ENCODE measurements at places on chromosomes 4 and X.

DNA sequence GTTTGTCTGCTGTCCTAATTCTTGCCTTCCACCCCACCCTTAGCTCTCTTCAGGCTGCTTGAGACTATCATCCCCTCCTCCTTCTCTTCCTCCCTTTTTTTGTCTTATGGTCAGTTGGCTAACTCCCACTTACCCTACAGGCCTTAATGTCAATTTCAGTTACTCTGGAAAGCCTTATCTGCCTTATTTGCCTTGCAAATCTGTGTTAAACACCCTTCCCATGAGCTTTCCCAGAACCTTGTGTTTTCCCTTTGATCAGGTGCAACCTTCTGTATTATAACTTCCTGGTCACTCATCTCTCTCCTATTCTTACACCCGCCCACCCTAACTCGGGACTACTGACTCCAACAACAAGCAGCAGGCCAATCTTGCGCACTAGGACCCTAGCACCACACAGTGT lies 74.8 kb downstream of the COX18 start:
- no peak for DNase-seq

- no peak for DNase-seq
Measured at GRCh38 chrX:14235004-14235403, 205.3 kb upstream of the GEMIN8 start.

GRCh38 chr4:81196126-81196650 lies 18.8 kb downstream of the PRKG2 start:
- DNase-seq, result no peak

- peak; percentile 77 for DNase-seq
Measured at GRCh38 chrX:65668377-65669310, 1.2 kb downstream of the MSN start.

GRCh38 chr4:112889619-112890527 lies 159.6 kb upstream of the ANK2 start:
- DNase-seq, result no peak

DNA sequence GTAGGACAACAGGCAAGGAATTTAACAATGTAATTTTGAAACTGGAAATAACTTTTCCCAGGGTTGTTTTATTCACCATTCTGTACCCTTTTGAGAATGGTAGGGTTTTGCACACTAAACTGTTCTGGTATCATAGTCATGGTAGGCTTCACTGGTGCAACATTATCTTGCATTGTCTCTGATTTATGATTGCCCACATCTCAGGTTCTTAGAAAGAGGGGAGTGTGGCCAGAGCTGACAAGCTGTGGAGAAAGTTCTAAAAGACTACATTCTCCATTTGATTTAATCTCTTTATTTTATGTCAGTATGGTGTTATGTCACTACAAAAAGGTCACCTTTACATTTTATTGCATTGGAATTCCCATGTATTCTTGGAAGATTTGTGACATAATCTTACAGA lies 447.3 kb downstream of the GRIA2 start:
- no peak for DNase-seq

GRCh38 chrX:65463550-65463949 lies 71.0 kb downstream of the LAS1L start:
- DNase-seq, result no peak

DNA sequence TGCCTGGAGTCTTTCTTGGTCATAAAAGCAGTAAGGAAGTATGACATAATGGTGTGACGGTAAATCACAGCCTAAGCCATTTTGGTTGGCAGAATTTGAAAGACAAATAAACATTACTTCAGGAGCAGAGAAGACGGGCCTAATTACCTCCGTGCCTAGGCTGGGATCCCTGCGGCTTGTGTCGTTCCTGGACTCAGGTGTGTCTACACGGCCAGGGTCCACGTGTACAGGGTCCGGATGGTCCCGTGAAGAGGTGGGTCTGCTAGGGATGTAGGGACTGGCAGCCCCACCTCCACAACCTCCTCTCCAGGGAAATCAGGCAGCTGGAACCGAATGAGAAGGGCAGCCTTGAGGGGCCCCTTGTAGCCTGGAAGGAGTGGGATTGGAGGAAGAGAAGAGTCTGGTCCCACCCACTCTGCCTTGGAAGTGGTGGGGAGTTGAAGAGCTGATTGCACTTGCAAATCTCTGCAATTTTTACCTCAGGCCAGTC lies 55.4 kb upstream of the PLAC1 start:
- DNase-seq, result no peak

DNA sequence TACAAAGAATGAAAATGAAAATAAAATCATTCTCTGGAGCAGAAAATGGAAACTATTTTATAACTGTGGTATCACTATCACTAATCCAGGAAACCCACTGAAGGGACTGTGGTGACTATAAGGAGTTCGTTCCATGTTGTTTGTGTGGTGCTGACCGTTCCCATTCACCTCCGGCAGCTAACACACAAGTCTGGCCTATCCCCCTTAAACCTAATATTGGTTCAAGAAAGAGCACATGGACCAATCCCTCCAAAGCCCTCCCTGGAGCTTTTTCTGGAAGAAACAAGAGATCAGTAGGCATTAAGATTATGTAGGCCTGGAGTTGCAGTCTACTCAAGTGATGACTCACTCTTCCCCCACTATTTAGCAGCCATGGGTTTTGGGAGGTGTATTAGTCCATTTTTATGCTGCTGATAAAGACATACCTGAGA lies 25.9 kb upstream of the FAM241A start:
- DNase-seq, result no peak

DNA sequence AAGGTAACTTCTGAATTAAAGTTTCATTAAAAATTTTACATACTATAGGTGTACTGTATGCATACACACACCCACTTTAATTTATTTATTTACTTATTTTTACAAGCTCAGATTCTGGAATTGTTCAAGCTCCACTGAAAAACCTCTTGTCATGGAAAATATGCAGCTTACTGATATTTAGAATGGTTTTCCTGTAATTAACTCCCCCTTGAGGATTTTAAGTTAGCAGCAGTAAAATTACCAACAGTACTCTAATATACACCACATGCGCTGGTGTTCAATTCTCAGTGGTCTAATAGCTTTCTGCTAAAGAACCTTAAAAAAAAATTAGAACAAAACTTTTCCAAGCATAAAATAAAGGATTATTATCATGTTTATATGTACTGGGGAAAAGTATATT lies 12.0 kb downstream of the MAB21L2 start:
- DNase-seq, result peak; percentile 18

- no peak for DNase-seq
Measured at GRCh38 chr4:97235521-97235920, 907.8 kb downstream of the STPG2 start.

DNA sequence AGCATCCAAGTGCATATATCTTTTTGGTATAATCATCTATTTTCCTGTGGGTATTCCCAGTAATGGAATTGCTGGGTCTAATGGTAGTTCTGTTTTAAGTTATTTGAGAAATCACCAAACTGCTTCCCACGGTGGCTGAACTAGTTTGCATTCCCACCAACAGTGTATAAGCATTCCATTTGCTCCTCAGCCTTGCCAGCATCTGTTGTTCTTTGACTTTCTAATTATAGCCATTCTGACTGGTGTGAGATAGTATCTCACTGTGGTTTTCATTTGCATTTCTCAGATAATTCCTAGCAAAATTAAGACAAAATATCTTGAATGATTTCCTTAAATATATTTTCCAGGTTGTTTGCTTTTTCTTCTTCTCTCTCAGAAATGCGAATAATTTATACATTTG lies 341.1 kb downstream of the GBA3 start:
- no peak for DNase-seq

DNA sequence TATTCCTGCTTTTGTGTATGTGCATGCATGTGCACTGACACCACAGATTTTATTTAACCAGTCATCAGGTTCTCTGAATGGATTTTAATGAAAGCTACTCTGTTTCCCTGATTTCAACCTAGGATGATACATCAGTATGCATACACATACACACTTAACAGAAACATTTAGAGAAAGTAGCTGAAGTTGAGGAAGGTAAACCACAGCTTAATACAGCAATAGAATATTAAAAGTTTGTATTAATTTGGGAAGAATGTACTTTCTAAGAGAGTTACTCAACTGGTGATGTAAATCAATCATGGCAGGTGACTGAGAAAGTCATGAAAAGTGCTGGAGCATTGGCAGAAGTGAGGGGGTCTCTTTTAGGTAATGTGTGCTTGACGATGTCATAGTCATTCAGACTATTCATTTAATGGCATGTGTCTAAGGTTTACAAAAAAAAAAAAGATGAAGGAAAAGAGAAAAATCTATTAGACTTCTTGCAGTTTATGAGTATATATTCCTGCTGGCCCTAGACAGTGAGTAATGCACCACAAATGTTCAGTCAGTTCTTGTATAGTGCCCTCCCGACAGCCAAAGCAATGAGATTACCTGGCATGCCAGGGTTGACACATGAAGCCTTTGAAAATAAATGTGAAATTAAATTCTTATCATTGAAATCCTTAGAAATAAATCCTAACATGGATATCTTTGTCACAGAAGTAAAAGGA lies 187.6 kb downstream of the RAPGEF2 start:
- DNase-seq, result no peak

GRCh38 chr4:10694828-10695209 lies 10.3 kb upstream of the CLNK start:
- DNase-seq, result no peak

DNA sequence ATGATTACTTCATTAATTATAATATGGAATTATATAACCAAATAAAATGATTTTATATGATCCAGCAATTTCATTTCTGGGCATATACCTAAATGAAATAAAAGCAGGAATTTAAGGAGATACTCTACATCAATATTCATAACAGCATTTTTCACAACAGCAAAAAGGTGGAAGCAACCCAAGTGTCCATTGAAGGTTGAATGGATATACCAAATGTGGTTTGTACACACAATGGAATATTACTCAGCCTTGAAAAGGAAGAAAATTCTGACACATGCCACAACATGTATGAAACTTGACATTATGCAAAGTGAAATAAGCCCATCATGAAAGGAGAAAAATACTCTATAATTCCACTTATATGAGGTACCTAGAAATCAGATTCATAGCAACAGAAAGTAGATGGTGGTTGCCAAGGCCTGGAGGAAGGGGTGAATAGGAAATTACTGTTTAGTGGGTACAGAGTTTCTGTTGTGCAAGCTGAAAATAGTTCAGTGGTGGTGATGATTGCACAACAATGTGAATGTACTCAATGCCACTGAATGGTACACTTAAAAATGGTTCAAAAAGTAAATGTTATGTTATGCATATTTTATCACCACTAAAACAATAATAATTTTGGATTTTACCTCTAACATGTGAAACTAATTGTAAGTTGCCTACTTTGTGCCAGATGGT lies 471.5 kb downstream of the SPRY1 start:
- DNase-seq, result no peak

DNA sequence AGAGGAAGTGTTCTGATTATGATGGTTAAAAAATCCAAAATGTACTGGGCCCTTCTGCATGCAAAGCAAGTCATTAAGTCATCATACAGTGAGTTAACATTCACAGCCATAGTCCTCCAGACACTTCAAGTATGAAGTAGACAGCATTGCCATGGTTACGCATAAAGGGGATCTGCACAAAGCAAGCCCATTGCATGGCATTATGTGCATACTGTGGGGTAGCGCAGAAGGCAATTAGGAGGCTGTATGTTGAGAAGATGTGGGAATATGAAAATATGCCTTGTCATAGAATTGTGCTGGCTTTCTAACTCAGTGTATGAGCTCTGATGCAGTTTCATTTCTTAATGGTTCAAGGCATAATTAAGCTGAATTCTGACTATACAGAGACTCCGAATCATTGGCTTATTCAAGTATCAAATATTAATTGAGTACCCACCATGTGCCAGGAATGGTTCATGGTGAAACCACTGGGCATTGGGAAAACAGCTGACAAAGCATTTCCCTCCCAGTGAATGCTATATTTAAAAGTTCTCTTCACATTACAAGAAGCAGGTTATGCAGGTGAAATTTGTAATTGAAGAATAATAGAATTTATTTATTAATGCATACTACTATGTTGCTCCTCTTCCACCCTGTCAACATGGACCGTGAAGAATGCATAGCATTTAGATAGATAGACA lies 588.9 kb downstream of the ZNF674 start:
- no peak for DNase-seq

DNA sequence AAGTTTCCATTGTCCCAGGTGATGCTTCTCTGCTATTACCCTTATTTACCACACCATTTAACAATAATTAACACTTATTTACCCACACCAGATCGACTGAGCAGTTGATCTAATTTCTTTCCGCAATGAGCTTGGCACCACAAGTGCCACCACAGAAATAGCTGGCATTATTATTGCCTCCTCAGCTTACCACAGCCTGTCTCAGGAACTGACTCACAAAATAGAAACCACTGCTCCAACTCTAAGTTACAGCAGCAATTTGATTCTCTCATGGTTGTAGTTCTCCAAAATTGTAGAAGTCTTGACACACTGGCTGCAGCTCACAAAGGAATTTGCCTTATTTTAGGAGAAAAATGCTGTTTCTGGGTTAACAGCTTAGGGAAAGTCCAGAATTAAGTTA lies 22.5 kb downstream of the ZNF721 start:
- DNase-seq, result no peak

DNA sequence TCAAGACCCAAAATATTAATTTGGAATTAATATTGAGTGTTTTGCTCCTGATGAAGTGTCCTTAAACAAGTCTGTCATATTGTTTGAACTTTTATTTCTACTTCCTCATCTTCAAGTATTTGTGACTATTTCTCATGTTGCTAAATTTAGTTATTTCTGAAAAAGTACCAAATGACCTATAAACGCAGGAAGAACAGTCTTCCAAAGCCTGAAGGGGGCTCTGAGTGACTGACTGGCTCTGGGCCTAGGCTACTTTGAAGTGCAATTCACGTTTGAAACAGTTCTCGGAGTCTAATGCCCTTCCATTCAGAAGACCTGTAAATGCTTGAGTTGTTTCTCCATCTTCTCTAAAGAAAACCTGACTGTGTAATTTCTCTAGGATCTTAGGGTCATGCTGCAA lies 26.5 kb downstream of the GALNT7 start:
- DNase-seq, result no peak

DNA sequence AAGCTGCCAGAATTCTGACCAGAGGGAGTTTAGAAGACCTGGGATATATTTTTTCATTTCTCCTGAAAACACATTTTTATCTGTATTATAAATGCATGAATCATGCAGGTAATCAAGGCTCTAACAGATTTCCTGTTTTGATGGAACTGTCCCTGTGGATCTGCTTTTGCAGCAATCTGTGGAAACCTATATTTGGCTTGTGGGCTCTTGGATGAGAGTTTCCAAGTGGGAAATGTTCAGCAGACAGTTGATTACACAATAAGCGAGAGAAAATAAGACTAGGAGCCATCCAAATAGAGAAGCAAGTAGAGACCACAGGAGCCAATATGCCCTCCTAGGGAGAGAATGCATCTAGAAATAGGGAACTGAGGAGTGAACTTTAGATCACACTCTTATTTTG lies 105.0 kb downstream of the NDST3 start:
- DNase-seq, result no peak

DNA sequence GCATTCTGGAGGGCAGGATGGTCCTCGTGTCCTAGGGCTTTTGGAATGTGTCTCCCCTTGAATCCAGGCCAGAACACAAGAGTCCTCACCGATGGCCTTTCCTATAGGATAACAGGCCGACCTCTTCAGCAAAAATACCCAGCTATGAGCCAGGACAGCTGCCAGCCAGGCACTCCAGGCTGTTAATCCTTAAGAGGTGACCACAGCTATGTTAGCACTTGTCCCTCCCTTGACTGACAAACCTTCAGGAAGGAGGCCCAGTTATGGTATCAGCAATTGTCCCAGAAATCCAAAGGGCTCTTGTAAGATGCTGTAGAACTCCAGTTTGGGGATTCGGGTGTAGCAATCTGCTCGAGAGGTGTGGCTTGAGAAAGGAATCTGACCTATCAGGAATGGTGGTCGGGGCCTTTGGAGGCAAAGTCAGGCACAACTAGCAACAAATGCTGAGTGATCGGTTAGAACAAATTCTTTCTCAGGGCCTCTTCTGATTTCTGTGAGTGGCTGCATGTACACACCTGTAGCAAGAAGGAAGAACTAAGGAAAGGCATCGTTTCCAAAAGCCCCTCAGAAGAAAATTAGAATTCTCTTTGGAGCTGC lies 54.6 kb downstream of the PTCHD1 start:
- no peak for DNase-seq

Measured in A549 (cell line).